Fibroblast of the aortic adventitia (primary cell): ENCODE measurements at places on chromosomes 3 and 15. TPM values are rescaled to one million over a fixed set of nuclear protein-coding genes. Genes with fewer than 3 reads are reported as not detected.
A peak's percentile ranks its signal among the peaks of the same experiment; 100 is the strongest.

GRCh38 chr3:71436337-71436736 lies 147.2 kb downstream of the FOXP1 start:
- no peak for DNase-seq

- DNase-seq, result no peak
These were observed 116.9 kb upstream of the NMNAT3 start for GRCh38 chr3:139794469-139795265.

DNA sequence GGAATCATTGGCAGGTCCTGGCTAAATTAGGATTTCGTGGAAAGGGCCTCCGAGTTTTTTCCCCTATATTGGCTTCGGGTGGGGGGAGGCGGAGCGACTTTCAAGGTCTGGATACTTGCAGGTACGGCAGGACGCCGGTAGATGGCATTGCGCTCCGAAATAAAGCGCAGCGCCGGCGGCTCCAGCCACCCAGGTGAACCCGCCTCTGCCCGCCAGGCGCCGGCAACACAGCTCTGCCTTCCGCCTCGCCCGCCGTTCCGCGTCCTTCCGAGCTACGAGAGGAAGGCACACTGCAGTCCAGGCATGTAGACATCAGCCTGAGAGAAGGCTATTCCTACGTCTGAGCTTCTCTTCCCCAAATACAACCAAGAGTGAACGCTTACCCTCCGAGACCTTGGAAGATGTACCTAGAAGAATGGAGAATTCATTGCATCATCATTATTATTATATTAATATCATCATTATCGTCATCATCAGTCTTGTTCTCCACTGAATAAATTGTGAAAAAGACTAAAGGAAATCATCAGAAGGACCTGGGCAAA lies 514.1 kb downstream of the MECOM start:
- peak; percentile 91 for DNase-seq

GRCh38 chr15:32953533-32953910 lies 235.7 kb downstream of the GREM1 start:
- DNase-seq, result no peak

- DNase-seq, result peak; percentile 89
These were observed 558.7 kb upstream of the KCNMB2 start for GRCh38 chr3:177977381-177978158.

The C2CD4A gene
- total RNA-seq, result not detected in 2 replicates

- DNase-seq, result no peak
These were observed 47.1 kb downstream of the ERC2 start for GRCh38 chr3:56421205-56421604.

The HTR3E gene
- not detected in 2 replicates for total RNA-seq

The RYR3 gene
- under 0.01 TPM in 1 of 2 replicates, not detected in the other for total RNA-seq

The CLEC3B gene
- 10.5 and 12.4 TPM in 2 replicates for total RNA-seq

DNA sequence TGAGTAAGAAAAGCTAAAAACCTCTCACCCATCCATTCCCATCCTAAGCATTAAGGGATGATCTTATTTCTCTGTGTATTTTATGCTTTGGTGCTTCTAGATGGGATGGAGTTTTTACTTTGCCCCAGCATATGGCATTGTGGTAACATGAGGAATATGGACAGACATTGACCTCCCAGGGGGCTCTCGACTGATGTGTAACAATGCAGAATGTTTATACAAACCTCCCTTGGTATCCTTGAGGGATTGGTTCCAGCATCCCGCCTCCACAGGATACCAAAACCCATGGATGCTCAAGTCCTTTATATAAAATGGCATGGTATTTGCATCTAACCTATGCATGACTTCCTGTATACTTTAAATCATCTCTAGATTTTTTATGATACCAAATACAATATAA lies 21.6 kb downstream of the PDIA5 start:
- no peak for DNase-seq

- DNase-seq, result no peak
These were observed 1.4 kb downstream of the MTMR10 start for GRCh38 chr15:30990036-30990435.

The BHLHE40 gene
- total RNA-seq, result 22.9 and 36.1 TPM in 2 replicates

DNA sequence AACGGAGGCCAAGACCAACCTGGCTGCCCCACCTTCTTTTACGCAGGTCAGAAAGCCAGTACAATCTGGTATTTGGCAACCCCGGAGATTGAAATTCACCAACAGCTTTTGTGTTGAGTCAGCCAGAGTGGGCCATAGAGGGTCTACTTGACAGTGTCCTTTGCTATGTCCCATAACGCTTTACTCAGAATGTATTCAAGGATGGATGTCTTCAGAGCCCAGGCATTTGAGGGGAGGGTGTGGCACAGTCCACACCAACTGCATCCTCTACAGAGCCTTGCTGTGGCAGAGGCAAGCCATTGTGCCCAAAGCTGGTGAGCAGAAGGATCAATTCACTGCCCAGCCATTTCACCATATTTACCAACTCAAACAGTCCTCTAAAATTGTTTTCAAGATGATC lies 18.4 kb downstream of the PLA1A start:
- DNase-seq, result no peak

The CADPS gene
- 0.57 and 3.7 TPM in 2 replicates for total RNA-seq

DNA sequence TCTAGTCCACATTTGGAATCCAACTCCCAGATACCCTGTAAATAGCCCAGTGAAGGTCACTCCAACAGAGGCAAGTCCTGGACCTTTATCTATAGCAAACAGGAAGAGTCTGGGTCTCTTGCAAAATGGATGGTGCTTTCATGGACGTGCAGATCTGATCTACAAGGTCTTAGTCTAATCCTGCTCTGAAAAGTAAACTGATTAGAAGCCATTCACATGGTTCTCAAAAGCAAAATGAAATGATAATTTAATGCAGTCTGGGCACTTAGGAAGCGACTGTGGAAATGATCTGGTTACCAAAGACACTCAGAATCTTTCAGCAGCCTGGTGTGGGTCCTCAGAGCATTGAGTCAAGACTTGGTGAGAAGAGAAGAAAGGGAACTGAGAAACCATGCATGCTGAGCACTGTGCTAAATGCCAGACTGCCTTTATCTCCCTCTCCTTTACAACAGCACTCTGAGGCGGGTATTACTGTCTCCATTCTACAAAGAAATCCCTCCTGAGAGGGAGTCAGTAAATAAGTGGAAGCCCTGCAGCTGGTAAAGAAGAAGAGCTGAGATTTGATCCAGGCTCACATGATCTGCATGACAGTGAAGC lies 29.0 kb downstream of the AQP9 start:
- DNase-seq, result no peak

The HDGFL3 gene
- total RNA-seq, result 52.0 and 167 TPM in 2 replicates

DNA sequence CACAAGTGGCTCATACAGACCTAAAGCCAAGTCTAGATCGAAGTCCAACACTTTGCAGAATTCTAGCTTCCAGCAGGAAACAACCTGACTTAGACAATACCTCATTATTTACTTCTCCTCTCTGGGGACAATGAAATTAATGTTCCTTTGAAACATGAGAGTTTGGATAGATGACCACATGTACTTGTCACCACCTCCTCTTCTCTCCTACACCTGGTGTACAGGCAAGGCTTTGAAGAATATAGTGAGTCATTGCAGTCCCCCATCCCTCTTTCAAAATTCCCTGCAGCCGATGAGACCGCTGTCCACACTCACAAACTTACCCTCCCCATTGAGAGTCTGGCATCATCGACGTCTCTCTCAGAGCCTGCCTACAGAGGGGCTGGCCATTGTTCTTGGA lies 189.0 kb upstream of the HES1 start:
- no peak for DNase-seq

The ZNF860 gene
- 0.33 and 1.2 TPM in 2 replicates for total RNA-seq

The ARID3B gene
- 0.33 and 2.5 TPM in 2 replicates for total RNA-seq

The ATG3 gene
- total RNA-seq, result 80.4 and 90.4 TPM in 2 replicates

DNA sequence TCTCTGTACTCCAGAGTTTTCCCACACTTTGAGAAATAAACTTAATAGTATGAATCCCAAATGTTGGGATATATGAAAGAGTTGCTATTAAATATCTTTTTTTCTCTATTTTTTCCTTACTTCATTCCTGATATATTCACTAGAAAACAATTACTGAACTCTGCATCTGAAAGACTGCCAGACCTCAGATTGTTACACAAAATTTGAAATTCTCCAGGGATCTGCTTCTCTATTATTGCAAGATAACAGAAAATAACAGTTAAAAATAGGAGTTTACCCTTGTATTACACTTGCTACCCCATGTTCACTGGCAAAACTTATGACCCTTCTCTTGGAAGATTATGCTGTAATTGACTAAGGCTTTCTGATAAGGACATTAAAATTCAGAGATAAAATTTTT lies 11.7 kb upstream of the P3H2 start:
- peak; percentile 85 for DNase-seq
